ENCODE measurements at places on chromosomes 1 and 21.

- no peak for DNase-seq
Measured at GRCh38 chr1:202592146-202592545, 118.1 kb downstream of the SYT2 start.

DNA sequence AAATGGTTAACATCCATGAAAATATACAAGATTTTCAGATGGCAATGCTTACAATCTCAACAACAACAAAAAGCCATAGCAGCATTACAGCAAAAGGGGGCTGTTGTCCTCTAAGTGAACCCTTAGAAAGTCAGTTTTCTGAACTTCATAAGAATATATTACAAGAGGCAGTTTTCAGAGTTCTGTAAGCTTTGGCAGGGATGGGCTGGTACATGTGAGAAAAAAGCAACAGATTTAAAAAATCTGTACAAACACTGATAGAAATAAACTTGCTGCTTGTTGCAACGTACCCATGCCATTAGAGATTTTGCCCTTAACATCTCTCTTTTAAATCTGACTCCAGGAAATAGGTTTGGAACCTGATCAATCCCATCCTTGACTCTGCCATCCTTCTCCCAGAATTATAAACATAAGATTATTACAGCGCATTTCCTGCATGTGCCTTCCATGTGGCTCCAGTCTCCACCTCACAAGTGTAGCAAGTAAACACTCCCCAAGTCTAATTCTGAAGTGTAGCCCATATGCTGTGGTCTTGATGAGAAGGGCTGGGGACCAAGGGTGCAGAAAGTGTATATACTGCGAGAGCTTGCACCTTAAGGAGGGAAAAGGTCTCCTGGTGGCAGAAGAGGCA, 101.4 kb upstream of the TSPAN2 start:
- no peak for DNase-seq

- DNase-seq: no peak
Measured at GRCh38 chr1:4001461-4001860, 101.4 kb upstream of the C1orf174 start.

DNA sequence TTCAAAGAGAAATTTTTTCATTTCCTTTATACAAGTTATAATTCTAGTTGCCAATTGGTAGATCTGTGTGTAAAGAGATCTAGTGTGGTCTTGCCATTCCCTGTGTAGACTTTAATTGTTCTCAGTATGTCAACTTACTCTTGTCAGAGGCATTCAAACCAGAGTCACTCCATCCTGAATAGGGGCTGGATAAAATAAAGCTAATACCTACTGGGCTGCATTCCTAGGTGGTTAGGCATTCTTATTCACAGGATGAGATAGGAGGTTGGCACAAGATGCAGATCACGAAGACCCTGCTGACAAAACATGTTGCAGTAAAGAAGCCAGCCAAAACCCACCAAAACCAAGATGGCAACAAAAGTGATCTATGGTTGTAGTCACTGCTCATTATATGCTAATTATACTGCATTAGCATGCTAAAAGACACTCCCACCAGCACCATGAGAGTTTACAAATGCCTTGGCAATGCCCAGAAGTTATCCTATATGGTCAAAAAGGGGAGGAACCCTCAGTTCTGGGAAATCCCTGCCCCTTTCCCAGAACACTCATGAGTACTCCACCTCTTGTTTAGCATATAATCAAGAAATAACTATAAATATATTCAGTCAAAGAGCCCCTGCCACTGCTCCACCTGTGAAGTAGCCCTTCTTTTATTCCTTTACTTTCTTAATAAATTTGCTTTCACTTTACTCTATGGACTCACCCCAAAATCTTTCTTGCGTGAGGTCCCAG, 74.0 kb upstream of the ADAMTS5 start:
- peak; percentile 34 for DNase-seq

GRCh38 chr1:3052501-3052900, 16.5 kb upstream of the PRDM16 start:
- DNase-seq: no peak

- DNase-seq: peak; percentile 73
Measured at GRCh38 chr1:225911191-225912130, 12.6 kb downstream of the PYCR2 start.

GRCh38 chr1:154799188-154799587, 70.9 kb downstream of the KCNN3 start:
- DNase-seq: no peak

- DNase-seq: peak; percentile 60
Measured at GRCh38 chr1:9293533-9294404, 1.1 kb downstream of the SPSB1 start.

GRCh38 chr1:118049981-118050380, 120.4 kb downstream of the WDR3 start:
- no peak for DNase-seq
